ENCODE measurements at places on chromosomes 11 and 22.
A peak's percentile ranks its signal among the peaks of the same experiment; 100 is the strongest.

GRCh38 chr22:45886540-45886939, 90.4 kb downstream of the WNT7B start:
- DNase-seq, result no peak

- no peak for DNase-seq
Observed at GRCh38 chr11:59761993-59762392, 6.8 kb downstream of the STX3 start.

DNA sequence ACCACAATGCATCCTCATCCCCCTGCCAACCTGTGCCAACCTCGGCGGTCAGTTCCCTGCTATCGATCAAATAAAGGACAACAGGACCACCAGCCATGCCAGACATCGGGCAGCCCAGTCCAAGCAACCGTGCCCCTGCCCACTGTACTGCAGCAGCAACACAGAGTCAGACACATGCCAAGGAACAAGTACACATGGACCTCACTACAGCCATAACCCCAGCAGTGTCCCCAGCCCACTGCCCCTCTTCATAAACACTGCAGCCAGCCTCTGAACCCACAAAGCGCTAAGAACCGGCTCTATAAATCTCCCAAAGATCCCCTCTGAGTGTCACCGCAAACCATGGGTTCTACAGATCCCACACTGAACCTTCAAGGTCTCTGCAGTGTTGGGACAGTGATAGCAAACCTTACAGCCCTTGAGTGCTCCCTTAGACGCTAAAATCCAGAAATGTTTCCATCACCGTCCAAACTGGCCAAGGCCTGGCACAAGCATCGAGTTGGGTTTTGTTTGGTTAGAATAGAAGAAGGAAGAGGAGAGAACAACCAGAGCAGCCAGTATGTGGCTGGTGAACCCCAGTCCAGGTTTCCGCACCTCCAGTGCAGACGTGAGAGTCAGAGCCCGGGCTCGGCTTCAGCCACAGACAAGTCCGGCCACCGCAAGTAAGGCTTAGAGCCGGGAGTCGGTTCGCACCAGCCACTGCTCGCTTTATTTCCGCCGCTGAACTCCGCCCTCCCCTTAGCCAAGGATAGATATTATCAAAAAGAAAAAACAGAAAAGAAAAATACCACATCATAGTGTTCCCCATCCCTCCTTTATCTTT, 7.9 kb downstream of the PAX6 start:
- no peak for DNase-seq

GRCh38 chr11:106456647-106457046, 379.2 kb downstream of the AASDHPPT start:
- no peak for DNase-seq

- DNase-seq, result peak; percentile 80
Observed at GRCh38 chr22:20437613-20438426, at the start of gene SCARF2. Gene SCARF2, minus strand, starts transcription at chr22:20437825. Its CDS starts 71 bp downstream, at chr22:20437754.

- no peak for DNase-seq
Observed at GRCh38 chr22:48207919-48208535, 1445.6 kb downstream of the TBC1D22A start.

- no peak for DNase-seq
Observed at GRCh38 chr22:49011379-49011768, 816.3 kb downstream of the BRD1 start.

DNA sequence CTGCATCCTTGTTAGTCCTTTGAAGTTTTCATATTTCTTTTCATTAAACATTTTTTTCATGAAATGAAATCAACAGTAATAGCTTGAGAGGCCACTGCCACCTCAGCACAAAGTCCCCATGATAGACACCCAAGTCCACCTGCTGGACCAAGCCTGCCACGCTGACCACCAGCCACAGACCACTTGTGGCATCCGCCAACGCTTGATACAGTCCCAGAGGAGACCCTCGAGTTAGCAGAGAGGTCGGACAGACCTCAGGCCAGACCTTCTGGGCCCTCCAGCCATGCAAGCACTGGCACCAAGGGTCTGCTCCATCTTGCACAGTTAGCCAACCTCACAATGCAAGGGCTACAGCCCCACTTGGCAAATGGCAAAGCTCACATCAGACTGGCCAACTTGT, 91.8 kb upstream of the RTL6 start:
- no peak for DNase-seq

DNA sequence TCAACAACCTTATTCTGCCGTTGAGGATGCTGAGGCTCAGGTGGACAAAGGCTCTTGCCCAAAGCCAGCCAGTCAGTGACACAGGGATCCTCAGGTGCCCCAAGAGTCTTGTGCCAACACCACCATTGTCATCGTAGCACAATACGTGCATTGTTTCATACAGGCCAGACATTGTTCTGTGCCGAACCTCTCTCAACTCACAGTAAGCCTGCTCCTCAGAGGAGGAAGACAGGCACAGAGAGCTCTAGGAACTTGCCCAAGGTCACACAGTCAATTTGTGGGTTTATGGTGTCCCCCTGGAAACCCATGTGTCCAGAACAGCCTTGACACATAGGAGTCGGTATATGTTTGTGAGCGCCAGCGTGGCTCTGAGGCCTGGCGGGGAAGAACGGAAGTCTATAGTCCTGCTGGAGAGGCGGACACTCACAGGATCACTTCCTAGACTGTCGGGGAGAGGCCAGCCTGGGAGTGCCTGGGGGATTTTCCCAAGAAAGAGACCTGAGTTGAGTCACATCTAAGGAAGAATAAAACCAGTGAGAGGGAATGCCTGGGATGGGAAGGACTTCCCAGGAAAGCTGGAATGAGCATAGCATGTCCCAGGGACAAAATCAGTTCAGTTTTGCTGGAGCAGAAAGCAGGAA, 20.2 kb downstream of the LIF start:
- peak; percentile 32 for DNase-seq

DNA sequence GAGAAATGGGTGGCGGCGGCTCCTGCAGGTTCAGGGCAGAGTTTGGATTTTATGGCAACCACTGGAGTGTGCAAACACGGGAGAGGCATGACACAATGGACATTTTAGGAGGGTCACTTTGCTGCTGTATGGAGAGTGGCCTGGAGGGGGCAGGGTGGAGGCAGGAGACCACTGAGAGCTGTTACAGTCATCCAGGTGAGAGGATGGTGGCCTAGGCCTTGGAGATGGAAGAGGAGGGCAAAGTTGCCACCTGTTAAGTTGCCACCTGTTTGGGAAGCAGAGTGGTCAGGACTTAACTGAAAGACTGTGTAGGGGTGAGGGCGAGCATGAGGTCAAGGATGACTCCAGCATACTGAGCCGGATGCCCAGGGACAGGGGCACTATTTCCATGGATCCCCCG, 2.3 kb upstream of the RAD9A start:
- DNase-seq, result no peak

DNA sequence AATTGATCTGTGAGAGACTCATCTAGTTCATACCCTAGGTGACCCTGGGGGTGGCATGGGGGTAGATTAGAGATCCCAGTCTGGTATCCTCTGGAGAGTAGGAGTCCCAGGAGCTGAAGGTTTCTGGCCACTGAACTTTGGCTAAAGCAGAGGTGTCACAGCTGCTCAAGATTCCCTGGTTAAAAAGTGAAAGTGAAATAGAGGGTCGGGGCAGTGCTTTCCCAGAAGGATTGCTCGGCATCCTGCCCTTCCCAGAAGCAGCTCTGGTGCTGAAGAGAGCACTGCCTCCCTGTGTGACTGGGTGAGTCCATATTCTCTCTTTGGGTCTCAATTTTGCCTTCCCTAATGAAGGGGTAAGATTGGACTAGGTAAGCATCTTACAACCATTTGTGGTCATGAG, 653 bp downstream of the IL18BP start:
- peak; percentile 14 for DNase-seq

- no peak for DNase-seq
Observed at GRCh38 chr11:128551611-128552335, 35.6 kb downstream of the ETS1 start.

GRCh38 chr11:125124618-125124992, 13.2 kb upstream of the TMEM218 start:
- no peak for DNase-seq
